ENCODE measurements at places on chromosomes 1 and 21.

GRCh38 chr1:44408212-44408582, 3.1 kb downstream of the RNF220 start:
- DNase-seq = no peak

DNA sequence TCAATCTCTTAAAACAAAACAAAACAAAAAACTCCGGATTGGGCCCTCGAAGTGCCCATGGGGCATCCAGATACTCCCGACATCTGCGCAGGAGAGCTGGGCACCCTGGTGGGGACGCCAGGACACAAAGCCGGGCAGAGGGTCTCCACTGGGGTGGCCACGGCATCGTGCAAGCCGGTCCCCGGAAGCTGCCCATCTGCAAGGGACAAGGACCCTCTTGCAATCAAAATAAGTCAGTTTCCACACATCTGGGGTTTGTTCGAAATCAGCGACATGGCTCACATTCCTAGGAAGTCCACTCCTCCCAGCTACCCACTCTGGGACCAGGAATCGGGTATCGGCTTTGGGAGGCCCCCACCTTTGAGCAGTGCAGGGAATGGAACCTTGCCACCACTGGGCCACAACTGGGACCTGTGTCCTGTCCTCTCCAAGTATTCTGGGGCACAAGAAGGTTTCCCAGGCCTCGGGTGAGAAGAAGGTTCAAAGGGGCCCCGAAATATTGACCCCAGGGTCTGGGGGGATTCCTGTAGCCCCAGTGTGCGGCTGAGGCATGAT, 4.6 kb upstream of the PRDM16 start:
- peak; percentile 15 for DNase-seq

DNA sequence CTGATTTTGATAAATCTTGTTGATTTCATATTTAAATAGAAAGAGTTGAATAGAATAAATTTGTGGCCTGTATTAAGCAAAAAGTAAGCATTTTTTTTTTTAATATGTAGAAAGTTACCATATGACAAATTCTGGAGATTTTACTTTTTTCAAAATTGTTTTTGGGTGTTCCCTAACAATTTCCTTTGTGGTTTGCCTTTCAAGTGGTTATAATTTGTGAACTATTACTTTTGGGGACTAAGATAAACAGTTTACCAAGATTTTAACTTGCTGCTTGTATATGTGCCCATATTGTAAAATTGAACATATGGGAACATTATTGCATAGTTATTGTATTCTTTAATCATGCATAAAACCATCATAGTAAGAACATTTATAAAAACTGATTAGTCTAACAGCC, 34.6 kb downstream of the SLC30A7 start:
- no peak for DNase-seq

GRCh38 chr1:210143465-210144062, 89.0 kb upstream of the SERTAD4 start:
- peak; percentile 56 for DNase-seq

DNA sequence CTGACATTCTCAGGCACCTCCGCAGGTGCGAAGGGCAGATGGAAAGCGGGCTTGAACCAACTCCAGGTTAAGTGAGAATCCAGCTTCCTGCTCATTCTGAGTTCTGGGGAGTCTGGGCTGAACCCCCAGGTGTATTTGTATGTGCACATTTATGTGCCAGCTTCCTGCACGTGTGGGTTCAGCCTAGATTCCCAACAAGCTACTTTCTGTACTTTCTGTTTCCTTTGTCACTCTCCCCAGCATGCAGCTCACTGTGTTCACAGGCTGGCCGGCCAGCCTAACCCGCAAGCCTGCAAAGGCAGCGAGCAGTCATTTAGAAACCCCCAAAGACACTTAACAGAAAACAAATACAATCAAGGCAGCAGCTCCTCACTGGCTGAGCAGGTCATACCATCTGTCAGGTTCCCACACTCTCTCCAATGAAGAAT, 1.3 kb upstream of the IL19 start:
- DNase-seq = peak; percentile 18

- DNase-seq = no peak
Measured at GRCh38 chr1:54653036-54653435, 11.4 kb downstream of the MROH7 start.

GRCh38 chr1:25683177-25683576, 66.6 kb downstream of the MAN1C1 start:
- no peak for DNase-seq

DNA sequence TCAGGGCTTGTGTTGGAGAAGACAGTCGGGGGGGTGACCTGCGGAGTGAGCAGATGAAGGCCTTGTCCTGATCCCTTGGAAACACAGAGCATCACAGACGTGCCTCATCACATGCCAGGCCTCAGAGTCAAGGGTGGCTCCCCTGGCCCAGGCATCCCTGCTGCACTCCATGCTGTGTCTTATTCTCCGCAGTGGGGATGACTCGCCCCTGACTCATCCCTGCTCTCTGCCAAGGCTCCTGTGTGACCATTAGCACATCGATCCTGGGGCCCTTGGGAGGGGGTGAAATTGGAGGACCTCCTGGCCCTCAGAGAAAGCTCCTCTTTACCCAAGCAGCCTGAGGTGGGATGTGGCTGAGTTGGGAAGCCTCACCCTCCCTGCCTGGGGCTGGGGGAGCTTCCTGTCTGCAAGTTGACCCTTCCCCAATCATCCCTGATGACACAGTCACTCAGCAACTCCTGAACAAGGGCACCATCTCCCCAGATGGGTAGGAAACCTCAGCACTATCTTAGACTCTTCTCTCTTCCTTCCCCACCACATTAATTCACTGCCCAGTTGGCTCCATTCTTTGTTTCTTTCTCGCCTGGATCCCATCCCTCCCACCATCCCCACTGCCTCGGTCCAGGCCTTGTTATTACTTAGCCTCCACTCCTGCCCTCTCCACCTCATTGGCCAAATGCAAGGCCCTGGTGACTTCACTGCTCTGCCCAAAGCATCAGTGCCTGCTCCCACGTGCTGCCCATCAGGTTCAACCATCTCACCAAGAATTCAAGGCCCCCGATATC, 74.6 kb downstream of the CAMK2N1 start:
- DNase-seq = no peak

DNA sequence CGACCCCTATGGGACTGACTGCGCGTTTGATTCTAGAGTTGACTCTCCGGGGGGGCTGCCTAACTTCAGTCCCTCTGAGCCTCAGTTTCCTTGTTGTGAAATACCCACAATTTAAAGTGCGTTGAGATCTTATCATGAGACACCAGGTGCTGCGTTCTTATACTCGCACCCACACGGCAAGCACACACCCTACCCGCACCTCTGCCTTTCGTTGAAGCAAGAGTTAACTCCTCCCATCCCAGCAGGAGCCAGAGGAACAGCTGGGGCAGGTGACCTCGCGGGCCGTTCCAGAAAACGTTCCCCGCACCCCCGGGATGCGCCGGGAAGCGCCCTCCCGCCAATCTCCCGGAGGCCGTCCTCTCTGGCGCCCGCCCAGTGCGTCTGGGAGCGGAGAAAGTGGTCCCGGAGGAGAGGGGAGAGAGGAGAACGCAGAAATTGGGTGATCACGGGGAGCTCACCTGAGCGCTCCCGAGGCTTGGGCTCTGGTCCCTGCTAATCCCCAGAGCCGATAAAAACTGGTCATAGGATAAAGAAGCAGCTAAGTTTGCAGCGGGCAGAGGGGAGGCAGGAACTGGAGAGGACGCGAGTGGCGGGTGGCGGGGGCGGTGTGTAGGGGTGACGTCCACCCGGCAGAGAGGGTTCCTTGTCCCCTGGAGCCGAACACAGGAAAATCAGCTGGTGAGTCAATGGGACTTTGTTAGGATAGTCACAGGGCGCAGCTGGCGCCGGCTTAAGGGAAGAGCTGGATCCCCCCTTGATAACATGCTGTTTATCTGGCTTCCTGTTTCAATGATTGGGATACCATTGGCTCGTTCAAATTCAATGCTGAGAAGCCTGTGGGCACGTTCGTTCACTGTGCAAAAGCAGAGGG, 869 bp downstream of the NAV1 start:
- DNase-seq = peak; percentile 84

DNA sequence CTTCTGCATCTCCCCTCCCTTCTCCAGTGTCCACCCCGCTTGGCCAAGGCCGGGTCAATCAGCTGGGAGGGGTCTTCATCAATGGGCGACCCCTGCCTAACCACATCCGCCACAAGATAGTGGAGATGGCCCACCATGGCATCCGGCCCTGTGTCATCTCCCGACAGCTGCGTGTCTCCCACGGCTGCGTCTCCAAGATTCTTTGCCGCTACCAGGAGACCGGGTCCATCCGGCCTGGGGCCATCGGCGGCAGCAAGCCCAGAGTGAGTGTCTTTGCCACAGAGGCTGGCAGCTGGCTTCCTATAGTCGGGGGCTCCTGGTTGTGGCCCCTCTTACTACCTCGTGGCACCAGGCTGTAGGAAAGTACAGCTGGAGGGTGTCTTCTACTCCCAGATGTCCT, 3.6 kb downstream of the PAX7 start:
- no peak for DNase-seq

DNA sequence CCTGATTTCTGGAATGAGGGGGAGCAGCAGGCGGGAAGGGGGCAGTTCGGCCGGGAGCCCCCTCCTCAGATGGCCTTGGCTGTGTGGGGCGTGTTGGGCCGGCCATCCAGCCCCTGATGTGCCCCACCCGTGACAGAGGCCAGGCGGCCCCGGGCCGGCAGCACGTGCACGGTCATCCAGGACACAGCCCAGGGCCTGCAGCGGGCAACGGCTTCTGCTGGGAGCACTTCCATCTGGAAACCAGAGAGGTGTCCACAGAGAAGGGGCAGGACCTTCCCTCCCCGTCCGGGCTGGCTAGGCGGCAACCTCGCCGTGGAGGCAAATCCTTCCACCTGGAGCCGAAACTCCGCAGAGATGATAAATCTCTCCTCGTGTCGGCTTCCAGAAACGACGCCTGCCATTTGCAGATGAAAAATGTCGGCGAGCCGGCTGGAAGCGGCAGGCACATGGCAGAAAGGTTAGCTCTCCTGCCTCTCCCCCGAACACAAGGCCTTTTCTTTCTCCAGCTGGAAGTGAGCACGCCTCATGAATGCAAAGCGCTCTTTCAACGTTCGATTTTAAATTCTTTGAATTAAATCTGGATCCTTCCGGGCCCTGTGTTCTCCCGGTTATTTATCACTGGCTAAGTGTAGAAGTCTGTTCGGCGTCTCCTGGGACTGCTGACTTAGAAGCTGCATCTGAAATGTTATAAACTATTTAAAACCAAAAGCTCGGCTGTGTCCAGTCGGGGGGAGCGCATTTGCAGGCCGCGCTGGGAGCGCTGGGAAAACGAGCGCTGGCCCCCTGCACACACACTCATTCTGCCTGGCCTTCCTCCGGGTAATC, 9.4 kb upstream of the ACTRT2 start:
- peak; percentile 15 for DNase-seq

GRCh38 chr1:204126956-204127355, 24.9 kb downstream of the ETNK2 start:
- no peak for DNase-seq

DNA sequence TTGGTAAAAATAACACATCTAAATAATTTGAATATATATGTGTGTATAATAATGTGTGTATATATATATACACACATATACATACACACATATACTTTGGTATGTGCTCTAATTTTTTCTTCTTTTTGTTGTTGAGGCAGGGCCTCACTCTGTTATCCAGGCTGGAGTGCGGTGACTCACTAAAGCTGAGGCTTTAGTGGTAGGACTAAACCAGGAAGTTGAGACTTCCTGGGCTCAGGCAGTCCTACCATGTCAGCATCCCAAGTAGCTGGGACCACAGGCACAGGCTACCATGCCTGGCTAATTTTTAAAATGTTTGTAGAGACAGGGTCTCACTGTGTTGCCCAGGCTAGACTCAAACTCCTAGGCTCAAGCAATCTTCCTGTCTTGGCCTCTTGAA, 46.7 kb upstream of the CXADR start:
- no peak for DNase-seq

GRCh38 chr1:31931593-31932225, 6.5 kb downstream of the PTP4A2 start:
- DNase-seq = no peak

DNA sequence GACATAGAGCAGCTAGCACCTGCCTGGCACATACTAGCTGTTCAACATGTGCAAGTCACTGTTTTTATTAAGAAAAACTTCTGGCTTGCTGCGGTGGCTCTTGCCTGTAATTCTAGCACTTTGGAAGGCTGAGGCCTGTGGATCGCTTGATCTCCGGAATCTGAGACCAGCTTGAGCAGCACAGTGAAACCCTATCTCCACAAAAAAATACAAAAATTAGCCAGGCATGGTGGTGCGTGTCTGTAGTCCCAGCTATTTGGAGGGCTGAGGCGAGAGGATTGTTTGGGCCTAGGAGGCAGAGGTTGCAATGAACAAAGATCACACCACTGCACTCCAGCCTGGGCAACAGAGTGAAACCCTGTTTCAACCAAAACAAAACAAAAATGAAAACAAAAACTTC, 27.7 kb upstream of the C8B start:
- DNase-seq = no peak

GRCh38 chr1:235945775-235946570, 79.3 kb upstream of the LYST start:
- DNase-seq = no peak

GRCh38 chr1:161350671-161351070, 17.0 kb downstream of the CFAP126 start:
- DNase-seq = no peak

GRCh38 chr1:15626269-15626950, 9.2 kb downstream of the DDI2 start:
- no peak for DNase-seq

Measured in upper lobe of left lung (tissue), 6 donors.